ENCODE measurements at places on chromosomes 4 and X.

GRCh38 chr4:154044108-154044531, 255.2 kb upstream of the SFRP2 start:
- no peak for DNase-seq

- DNase-seq, result peak; percentile 16
Measured at GRCh38 chr4:123555807-123556273, 159.2 kb downstream of the SPRY1 start.

- no peak for DNase-seq
Measured at GRCh38 chr4:52840531-52841370, 21.4 kb upstream of the RASL11B start.

DNA sequence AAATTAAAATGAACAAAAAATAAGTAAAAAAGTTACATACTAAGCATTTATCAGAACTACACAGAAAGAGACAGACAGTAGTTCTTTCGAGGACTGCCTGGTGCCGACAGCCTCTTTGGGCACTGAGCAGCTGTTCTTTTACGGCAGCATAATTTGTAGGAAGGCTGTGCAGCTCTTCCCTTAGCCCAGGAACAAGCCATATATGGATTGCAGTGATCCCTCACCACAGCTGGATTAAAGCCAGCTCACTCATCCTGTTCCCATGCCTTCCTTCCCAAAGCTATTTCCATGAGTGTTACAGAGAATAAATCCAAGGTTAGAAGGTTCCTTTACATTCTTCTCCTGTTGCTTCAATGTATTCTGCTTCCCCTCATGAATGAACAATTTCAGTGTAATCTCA, 71.7 kb downstream of the DDX60L start:
- no peak for DNase-seq

GRCh38 chrX:63561425-63561824, 210.3 kb upstream of the SPIN4 start:
- no peak for DNase-seq

DNA sequence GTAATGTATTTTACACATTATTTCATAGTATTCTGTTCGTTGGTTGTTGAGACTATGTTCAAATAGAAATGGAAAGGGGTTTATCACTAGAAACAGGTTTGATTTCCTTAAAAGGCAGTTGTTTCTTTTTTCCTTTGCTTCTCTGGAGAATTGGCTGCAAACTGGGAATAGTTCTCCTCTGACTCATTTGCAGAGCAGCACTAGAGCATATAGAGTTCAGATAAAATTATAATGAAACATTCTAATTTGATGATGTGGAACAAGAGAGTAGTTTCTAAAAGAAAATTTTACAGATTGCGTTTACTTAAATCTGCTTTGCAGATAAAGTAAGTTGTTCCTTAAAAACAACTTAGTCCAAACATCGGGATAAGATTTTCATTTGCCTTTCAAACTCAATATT, 29.7 kb downstream of the SYNPO2 start:
- no peak for DNase-seq

- DNase-seq, result no peak
Measured at GRCh38 chrX:80667967-80668366, 141.7 kb downstream of the BRWD3 start.

DNA sequence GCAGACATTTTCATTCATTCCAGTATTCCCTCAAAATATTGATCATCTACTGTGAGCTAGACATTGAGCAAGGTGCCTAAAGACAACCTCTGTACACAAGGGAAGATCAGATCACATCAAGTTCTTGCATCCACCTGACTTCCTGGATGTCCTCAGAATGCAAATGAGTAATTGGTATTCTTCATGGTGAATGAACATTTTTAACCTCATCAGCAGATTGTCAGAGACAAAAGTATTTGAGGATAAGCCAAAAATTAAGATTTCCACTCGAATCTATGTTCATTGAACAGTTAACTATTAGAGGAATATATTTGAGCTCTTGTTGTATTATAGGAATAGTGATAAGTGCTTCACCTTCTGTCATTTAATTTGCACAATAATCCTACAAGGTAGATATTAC, 1.3 kb downstream of the SMARCAD1 start:
- DNase-seq, result no peak

GRCh38 chr4:155609455-155610059, 57.1 kb upstream of the GUCY1A1 start:
- no peak for DNase-seq

- no peak for DNase-seq
Measured at GRCh38 chrX:9416562-9417348, 48.1 kb upstream of the TBL1X start.

GRCh38 chr4:3373468-3373867, 68.3 kb upstream of the HGFAC start:
- no peak for DNase-seq

DNA sequence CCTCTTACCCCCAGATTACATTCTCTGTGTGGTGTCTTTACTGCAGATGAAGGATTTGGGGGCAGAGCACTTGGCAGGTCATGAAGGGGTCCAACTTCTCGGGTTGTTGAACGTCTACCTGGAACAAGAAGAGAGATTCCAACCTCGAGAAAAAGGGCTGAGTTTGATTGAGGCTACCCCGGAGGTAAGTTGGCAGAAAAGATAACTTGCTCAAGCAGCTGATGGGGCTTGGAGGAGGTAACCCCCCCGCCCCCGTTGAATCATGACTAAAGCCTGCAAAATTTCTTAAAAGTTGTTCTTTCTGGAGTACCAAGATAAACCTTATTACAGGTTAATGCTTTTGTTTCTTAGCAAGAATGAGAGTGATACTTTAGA, 1.5 kb downstream of the CCNG2 start:
- no peak for DNase-seq

- no peak for DNase-seq
Measured at GRCh38 chr4:82624819-82625218, 63.0 kb upstream of the TMEM150C start.

GRCh38 chrX:146614663-146615478, 194.7 kb upstream of the CXorf51B start:
- peak; percentile 44 for DNase-seq

- DNase-seq, result peak; percentile 39
Measured at GRCh38 chr4:99652596-99653436, 4.8 kb downstream of the C4orf54 start.

- no peak for DNase-seq
Measured at GRCh38 chr4:52094376-52095145, 43.5 kb downstream of the SPATA18 start.

GRCh38 chr4:76688619-76689144, 209.3 kb downstream of the SOWAHB start:
- DNase-seq, result no peak

- DNase-seq, result no peak
Measured at GRCh38 chr4:2714918-2715317, 41.2 kb downstream of the TNIP2 start.

- DNase-seq, result peak; percentile 89
Measured at GRCh38 chr4:169270810-169271691, at the start of gene SH3RF1. TSS of gene SH3RF1 (minus strand) at chr4:169270956. CDS start at chr4:169269212, 1,744 bp downstream.

DNA sequence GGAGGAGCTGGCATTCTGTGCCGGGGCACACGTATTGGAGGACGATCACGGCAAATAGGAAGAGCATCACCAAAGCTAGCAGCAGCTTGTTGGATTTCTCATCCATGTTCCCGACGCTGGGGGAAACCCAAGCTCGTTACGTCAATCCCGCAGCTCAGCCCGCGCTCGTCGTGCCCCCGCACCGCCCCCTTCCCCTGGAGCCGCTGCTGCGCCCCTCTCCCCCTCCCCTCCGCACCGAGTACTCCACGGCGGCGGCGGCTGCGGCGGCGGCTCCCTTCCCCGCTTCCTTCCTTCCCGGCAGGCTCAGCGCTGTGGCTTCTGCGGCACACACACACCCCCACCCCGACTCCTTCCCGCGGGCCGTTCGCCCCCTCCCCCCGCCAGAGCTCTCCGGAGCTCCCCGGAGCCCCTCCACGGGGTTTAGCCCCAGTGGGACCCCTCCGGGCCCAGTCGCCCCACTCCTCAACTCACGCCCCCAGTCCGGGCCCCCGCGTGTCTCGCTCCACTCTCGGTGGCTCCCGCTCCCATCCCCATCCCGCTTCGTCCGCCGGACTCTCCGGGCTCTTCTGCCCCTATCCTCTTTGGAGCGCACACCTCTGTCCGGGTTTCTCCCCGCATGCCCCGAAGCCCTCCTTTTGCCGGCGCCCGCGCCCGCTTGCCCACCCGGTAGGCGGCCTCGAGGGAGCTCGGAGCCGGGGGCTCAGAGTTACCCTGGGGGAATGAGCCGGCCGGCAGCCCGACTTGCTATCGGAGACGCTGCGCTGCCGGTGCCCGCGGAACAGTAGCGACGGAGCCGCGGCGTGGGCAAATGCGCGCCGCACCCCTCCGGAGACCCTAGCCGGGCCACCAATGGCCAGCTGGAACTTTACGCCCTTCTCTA, 978 bp downstream of the HS6ST2 start:
- DNase-seq, result peak; percentile 82

DNA sequence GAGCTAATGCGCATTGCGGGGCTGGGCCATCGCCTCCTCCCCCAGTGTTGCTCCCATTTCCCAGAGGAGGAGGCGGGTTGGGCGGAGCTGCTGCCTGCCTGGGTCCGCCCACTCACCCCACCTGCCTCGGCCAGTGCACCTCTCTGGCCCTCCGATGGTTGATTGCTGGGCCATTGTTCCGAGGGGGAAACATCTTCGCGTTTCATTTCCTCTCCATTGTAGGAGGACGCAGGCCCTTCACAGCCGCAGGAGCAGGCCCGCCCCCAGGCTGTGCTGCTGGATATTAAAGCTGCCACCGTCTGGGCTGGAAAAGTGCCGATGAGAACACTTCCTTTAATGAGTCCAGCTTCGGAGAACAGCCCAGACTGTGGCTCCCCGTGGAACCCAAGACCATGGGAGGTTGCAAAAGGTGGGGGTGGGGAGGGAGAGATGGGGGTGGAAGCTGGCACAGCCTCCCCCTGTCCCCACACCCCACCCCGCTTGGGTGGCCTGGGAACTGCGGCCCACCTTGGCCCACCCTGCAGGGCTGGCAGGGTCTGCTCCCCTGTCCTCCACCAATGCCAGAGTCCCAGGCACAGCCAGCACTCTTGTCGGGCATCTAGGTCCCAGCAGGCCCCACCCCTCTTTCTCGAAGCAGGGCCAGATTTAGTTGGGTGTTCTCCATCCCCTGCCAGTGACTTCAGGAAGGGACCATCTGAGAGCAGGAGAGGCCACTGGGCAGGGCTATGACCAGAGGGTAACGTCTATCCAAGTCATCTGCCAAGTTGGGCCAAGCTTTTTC, 96.6 kb downstream of the ADRA2C start:
- DNase-seq, result peak; percentile 31

- DNase-seq, result no peak
Measured at GRCh38 chr4:2065106-2065930, 6.2 kb downstream of the NAT8L start.

DNA sequence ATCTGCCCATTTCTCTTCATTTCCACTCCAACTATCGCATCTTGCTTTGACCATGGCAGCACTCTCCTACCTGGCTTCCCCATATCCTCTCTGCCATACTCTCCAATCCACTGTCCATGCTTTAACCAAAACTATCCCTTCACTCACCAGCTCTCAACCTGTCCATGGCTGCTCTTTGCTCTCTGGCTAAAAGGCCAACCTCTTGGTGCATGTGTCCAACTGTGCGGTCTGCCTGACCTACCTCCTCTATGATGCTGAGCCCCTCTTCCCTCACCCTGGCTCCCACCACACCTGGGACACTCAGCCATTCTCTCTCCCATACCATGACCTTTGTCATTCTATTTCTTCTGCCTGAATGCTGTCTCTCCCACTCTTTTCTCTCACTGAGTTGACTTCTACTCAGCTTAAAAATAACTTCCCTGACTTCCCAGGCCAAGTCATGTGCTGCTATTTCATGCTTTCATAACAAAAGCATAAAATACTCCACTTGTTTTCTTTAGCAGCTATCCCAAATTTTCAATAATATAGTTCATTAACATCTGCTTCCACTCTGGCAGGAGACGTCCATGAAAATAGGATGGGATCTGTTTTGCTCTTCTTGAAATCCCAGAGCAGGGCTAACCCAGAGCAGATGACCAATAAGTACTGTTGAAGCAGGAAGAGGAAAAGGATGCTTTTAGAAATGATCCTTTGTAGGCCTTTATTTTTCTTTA, 29.8 kb upstream of the KLF3 start:
- DNase-seq, result no peak

- no peak for DNase-seq
Measured at GRCh38 chr4:39597695-39598381, 40.8 kb downstream of the SMIM14 start.

- DNase-seq, result no peak
Measured at GRCh38 chr4:36323816-36324419, 42.5 kb downstream of the DTHD1 start.

DNA sequence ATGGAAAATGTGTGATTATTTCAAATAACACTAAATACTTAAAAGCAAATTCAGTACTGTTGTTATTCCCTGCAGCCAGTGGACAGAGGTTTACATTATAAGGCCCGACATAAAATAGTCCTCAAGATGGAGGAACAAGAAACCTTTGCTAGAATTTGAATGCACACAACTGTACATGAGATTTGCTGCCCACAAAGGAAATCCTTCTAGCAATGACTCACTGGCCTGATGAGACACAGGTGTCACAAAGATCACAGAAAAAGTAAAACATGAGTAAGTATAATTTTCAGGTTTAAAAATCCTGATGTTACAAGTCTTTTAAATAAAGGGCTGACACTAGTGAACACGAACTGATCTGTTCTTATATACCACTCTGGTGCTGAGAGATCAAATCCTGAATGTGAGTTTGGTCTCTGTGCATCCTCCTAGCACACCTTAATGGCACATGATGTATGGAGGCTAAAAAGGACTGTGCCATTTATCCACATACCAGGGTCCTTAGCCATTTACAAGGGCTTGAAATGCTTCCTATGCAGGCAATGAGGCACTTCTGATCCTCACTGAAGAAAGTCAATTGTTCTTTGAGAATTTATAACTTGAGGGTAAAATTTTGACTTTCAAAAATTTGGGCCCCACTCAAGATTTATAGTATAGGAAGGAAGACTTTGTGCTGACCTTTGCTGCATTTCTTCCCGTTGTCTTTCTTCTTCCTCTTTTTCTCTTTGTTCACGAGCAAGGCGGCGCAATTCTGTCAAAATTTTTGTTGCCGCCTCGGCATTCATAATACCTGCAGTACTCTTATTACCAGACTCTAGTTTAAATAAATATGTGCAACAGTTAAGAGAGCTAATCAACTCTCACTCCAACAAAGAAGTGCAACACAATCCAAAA, 23.0 kb downstream of the MAP7D3 start:
- DNase-seq, result no peak

- DNase-seq, result no peak
Measured at GRCh38 chr4:156517546-156517945, 454.1 kb downstream of the PDGFC start.

DNA sequence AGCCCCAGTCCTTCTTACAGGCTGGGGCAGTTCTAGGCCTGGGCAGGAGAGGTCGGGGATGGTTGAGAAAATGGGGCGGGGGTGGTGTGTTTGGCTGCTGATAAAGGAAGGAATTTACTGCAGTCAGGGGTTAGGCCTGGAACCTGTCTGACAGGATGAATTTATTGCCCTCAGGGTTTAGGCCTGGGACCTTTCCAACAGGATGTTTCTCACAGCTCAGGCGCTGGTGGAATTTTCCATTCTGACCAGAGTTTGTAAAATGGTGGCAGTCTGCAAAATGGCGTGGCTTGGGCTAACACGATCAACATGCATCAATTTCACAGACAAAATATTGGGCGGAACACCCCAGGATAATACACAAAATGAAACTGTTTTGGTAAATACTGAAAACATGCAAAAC, 83.5 kb upstream of the SPIN4 start:
- peak; percentile 10 for DNase-seq

GRCh38 chrX:142043196-142043595, 139.5 kb downstream of the MAGEC1 start:
- no peak for DNase-seq

- no peak for DNase-seq
Measured at GRCh38 chr4:179698321-179698720, 2256.1 kb upstream of the AGA start.

Measured in nephron progenitor cell (in vitro differentiated cells).